NCI-H524 (cell line): ENCODE measurements at places on chromosomes 3 and 15.
A peak's percentile ranks its signal among the peaks of the same experiment; 100 is the strongest.

DNA sequence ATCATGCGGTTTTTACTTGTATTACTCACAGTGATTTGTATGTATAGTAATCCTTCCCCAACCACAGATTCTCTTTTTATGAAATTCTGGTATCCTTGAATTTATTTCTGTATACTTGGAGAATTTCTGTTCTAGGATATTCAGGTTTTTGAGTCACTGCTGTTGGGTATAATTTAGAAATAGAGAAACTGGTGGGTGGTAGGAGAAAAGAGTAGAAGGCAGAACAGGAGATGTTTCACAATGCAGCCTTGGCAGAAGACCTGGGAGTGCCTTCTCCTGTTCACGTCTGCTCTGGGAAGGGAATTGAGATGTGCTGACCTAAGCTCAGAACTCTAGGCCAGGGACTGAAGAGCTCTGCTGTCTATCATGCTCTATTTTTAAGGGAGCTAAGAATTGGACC, 193.6 kb downstream of the EPHB1 start:
- DNase-seq = no peak

- no peak for DNase-seq
These were observed 269.5 kb upstream of the GBE1 start for GRCh38 chr3:82030916-82031315.

GRCh38 chr3:104960579-104960978, 406.1 kb upstream of the ALCAM start:
- DNase-seq = no peak

GRCh38 chr15:78110096-78110495, 17.7 kb downstream of the SH2D7 start:
- no peak for DNase-seq

- DNase-seq = peak; percentile 67
These were observed 306.4 kb downstream of the MAGI1 start for GRCh38 chr3:65732051-65732935.

GRCh38 chr3:19002606-19003005, 145.7 kb upstream of the KCNH8 start:
- DNase-seq = no peak

- no peak for DNase-seq
These were observed 521.2 kb upstream of the GOLIM4 start for GRCh38 chr3:168616915-168617314.

DNA sequence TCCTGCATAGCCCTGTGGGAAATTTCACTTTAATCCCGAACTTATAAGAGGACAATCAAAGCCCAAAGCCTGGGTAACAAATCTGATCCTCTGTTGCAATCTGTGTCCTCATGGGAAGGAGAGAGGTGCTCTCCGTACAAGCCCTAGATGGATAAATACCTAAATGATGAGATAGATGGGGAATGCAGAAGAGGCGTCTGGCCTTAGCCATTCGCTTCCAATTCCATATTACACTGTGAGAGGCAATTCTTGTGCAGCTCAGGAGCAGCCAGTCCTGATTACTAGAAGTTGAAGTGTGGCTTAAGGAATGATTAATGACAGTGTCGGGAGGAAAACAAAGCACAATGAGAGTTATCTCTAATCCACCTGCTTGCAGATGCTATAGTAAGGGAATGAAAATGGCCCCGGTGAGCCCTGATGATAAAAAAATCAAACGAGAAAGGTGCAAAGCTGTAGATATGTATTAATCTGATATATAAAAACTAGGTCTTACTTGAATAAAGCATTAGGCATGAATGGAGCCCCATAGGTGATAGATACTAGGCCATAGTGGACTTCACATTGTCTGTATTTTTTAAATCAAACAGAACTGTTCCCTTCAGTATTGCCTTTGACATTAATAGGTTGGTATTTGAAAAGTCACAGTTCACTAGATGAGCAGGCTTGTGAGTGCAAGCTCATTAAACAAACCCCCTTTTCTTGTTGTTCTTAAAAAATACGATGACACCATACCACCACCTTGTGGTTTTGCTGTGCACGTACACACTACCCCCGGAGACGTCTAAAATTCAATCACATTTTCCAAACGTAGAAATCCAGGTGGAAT, 54.2 kb upstream of the TMCO5A start:
- peak; percentile 86 for DNase-seq

DNA sequence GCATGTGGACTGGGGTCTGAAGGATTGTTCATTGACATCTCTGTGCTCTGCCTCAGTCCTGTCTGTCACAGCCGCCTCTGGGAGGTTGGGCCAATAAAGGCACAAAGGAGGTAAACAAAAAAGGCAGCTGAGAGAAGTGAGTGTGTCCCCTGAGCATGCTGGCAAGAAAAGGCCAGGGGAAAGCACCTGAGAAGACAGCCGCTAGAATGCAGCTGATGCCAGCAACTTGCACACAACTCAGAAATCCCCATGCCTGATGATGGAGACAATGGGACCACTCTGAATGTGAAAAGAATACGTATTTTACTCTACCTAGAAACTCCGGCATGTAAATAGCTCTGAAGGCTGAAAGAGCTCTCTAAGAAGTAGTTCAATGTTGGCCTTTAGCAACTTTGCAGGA, 118.7 kb downstream of the KCNH8 start:
- no peak for DNase-seq

DNA sequence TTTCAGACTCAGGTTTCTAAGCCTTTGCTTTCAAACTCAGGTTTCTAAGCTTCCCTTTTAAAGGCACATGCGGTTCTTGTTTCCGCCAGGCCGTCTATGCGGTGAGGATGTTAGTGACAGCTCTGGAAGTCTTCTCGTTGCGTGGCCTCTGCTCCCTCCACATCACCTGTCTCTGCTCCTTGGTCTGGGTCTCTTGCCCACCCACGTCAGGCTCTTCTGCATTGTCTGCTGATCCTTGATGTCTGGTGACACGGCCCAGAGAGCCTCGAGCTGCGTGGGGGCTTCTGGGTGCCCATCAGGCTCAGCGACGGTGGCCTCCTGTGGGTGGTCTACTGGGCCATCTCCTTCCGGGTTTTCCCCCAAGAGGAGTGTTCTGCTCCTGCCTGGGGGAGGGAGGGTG, 30.5 kb downstream of the KLF13 start:
- DNase-seq = no peak

DNA sequence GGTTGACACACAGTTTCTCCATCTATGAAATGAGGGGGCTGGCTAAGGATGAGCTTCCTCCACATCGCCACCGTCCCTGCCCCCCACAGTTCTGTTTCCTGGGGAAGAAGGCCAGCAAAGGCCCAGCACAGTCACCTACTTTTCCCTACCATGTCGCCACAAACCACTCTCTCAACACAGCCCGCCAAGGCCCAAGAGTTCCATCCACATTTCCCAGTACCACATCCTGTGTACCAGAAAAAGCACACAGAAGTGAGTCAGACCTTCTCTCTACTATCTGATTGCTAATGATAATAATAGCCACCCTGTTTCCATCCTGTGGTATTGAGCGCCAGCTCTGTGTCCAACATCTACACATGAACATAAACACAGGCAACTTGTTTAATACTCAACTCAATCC, 30.3 kb upstream of the C15orf39 start:
- DNase-seq = no peak

DNA sequence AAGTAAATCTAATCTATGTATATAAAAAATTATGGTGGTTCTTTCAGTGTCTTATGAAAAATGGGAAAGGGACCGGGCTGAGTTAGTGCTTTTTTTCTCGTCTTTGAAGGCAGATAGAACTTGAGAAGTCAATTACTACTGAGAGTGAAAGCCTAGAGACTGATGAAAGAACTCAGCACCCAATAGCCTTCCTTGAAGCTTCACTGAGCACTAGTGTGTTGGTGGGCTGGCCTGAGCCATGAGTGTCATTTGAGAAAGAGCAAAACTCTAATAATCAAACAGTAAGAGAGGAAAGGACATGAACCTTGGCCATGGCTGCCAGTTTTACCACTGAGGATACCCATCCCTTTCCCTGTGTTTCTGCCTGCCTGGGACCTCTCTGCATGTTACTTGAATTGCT, 428.3 kb upstream of the RASGRP1 start:
- no peak for DNase-seq

- peak; percentile 99 for DNase-seq
These were observed 560.0 kb upstream of the CFAP20DC start for GRCh38 chr3:59609657-59610348.

DNA sequence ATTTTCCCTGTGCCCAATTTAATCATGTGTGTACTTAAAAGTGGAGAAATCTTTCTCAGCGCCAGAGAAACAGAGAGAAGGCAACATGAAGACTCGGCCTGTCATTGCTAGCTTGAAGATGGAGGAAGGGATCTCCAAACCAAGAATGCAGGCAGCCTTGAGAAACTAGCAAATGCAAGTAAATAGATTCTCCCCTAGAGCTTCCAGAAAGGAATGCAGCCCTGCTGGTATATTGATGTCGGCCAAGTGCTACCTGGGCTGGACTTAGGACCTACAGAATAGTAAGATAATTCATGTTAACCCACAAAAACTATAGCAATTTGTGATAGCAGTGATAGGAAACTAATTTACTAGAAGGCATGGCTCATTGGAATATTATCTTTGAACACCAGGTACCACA, 150.9 kb upstream of the ABI3BP start:
- DNase-seq = no peak

GRCh38 chr15:58534556-58534955, 102.8 kb downstream of the LIPC start:
- no peak for DNase-seq

DNA sequence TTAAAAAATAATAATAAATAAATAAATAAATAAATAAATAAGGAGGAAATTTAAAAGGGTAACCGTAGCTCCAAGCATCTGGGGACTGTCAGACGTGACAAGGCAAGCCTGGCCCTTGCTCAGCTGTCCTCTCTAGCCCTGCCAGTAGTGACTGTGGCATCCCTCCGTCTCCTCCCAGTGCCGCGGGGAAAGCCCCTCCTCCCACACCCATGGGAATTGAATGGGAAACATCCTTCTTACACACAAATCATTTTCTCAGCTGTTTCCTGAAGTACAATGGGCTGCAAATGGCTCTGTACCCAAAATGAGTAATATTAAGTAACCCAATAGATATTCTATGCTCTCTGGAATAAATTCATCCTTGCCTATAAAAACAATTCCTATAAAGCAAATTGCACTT, 101.6 kb upstream of the RAD18 start:
- DNase-seq = no peak

DNA sequence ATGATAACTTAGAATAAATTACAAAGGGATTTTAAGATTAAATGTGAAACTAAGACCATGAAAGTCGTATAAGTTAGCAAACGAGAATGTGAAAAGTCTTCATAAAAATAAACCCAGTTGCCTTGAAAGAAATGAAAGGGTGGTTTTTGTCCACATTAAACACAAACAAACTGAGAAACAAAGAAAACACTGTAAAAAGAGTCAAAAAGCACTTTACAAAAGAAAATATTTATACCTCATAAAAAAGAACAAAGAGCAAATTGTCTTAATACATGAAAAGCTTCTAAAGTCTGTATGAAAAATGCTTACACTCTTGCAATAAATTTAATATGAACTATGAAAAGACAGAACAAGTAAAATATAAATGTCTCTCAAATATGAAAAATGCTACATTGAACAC, 865.9 kb upstream of the CADM2 start:
- DNase-seq = no peak

DNA sequence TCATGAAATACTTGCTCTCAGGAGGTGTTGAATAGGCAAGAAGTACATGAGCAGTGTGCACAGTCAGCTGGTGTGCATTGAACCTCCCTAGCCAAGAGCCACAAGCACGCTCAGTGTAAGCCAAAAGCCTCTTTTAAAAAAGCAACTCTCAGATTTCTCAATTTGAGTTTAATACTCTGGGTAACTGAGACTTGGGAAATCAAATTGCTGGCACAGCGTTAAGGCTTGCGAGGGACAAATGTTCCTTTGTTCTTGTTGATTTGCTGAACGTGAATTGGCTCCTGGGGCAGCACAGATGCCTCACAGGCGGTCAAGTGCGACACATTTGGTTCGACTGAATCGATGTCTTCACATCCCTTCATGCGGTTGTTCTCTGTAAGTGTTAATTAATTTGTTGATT, at the start of gene FAM240A:
TSS of gene FAM240A (plus strand) at position 202 of the 400 bp plus-strand sequence. CDS start at position 361, 159 bp downstream.
- DNase-seq = no peak

DNA sequence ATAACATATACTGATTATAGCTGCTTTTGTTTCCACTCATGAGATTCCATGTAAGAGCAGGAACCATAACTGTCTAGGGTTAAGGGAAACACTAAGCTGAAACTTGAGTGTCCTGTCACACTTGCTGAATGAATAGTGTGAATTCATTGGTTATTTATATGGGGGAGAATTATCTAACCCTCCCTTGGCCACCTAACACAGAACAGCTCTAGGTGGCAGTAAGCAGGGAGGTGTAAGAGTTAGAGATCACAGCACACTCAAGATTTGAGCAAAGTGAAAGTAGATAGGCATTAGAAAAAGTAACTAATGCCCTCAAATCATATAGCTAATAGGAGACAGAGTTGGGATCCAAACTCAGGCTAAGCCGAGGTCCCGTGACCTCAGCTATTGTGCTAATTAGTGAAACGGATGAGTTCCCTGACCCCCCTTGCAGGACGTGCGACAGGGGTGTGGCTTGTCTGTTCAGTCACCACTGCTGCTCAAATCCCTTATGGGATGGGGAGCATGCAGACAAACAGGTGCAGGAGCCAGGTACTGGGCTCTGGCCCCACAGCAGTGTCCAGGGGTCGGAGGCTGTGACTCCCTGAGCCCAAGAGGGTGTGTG, 27.7 kb upstream of the ANO10 start:
- no peak for DNase-seq

DNA sequence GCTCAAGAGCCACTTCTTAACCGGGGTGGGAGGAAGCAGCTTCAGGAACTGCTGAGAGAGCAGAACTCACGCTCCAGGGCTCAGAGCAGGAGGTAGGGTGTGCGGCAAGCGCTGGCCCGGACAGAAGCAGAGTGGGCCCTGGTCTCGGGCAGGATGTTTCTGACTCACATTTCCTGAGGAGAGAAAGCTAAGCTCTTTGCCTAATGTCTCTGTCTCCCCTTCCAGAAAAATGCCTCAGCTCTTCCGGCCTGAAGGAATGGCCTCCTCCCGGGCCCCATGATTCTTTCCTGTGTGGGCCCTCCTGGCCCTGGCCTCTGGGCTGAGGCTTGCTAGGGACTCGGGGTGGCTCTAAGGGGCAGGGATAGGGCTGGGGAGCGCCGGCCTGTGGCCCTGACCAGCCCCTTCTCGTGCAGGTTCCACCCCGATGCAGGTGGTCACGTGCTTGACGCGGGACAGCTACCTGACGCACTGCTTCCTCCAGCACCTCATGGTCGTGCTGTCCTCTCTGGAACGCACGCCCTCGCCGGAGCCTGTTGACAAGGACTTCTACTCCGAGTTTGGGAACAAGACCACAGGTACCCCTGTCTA, 4.1 kb upstream of the STAB1 start:
- no peak for DNase-seq

- no peak for DNase-seq
These were observed 58.9 kb downstream of the TMCC1 start for GRCh38 chr3:129834580-129834979.

- no peak for DNase-seq
These were observed 16.9 kb downstream of the IL20RB start for GRCh38 chr3:136974670-136975069.

- no peak for DNase-seq
These were observed 45.6 kb downstream of the GATM start for GRCh38 chr15:45332694-45333093.
